ENCODE measurements at places on chromosomes 5 and 9. TPM values are rescaled to one million over a fixed set of nuclear protein-coding genes. Genes with fewer than 3 reads are reported as not detected.

DNA sequence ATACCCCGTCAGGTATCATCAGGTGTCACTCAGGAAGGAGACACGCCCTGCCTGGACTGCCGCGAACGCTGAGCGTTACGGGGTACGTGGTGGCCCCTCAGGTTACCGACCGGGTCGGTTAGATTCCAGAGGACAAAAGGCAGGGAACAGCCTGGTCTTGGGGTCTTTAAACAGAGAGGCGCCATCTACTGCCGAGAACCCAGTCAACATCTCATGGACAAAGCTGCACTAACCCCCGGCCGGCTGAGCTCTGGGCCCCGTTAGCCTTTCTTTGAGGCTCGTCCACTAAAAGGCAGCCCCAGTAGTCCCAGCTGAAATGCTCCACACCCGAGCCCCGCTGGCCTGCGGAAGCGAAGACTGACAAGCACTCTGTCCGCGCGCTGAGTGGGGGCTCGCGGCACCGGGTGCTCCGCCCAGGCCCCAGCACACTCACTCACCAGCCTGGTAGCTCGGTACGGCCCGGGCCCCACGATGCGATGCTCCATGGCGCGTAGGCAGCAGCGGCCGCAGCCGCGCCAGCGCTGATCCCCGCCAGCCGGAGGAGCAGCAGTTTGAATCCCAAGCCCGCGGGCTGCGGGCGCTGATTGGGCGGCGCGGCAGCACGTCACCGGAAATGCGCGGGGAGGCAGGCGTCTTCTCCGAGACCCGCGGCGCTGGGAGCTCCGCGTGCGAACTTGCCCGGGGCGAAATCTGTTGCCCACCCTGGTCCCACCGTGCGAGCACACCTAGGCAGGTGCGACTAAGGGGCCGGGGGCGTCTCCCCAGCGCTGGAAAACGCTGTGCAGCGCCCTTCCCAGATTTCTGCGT, at the start of gene DEPDC1B:
DEPDC1B (minus strand) TSS at position 558 of the 807 bp plus-strand sequence; CDS start at position 485, 73 bp downstream.
- DNase-seq: peak; percentile 93

DNA sequence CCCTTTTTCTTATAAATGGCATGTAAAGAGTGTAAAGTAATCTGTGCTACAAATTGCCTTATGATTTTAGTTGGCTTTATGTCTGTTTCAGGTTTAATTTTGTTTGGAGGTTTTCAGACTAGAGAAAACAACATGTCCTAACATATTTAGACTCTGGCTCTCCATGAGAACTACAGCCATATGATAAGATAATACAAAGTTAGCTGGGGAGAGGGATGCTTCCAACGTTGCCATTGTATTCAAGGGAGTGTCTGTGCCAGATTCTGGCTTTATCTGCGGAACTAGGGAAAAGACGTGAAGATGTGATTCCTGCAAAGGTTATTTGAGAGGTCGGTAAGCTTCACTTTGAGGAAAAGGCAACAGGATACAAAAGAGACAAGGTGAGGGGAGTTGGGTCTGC, 140.0 kb upstream of the OTULINL start:
- no peak for DNase-seq

DNA sequence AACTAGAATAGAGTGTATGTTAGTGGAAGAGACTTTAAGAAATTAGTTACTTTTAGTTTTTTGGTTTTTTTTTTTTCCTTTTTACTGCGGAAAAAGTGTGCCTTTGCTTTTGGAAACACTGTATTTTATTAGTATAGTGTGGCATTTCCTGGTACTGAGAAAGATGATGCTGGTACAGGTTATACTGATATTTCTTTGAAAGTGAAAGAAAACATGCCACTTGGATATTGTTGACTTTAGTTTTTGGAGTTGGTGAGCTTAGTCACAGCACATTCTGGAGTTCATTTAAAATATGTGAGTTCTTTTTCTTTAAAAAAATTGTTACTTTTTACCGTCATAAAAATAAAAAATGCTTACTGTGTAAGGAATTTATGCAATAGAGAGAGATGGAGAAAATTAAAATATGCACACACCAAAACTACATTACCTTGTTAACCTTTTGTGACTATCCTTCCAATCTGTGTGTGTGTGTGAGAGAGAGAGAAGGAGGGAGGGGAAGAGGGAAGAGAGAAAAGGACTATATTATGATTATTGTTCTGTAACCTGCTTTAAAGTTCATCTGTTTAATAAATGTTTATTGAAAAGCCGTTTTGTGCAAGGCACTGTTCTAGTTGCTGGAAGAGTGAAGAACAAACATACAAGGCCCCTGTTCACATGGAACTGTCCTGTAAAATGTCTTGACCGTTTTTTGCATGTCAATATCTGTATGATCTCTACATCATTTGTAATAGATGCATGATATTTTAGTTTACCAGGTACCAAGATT, 1.9 kb downstream of the UGCG start:
- no peak for DNase-seq

GRCh38 chr5:173217626-173218397, 17.2 kb downstream of the NKX2-5 start:
- DNase-seq: no peak

DNA sequence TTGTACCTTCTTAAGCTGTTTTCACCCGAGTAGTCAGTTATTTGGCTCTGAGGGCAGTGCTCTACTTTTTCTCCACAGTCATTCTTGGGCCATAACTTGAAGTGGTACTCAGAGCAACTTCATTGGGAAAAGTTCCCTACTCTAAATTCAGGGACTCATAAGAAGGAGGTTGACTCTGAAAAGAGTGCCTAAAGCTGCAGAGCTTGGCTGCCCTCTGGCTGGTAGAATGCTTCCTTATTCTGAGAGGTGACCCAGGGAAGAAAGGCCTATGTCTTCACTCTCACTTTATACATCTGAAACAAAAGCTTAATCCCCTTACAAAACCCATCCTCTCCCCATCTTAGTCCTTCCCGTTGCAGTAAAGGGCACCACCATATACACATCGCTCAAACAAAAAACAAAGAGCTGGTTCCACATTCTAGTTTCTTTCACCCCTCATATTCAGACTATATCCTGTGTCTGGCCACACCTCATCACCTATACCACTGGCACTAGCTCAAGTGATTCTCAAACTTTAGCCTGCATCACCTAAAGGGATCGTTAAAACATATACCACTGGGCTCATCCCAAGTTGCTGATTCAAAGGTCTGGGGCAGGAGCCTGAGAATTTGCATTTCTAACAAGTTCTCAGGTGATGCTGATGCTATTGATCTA, 7.9 kb downstream of the IGIP start:
- DNase-seq: no peak

DNA sequence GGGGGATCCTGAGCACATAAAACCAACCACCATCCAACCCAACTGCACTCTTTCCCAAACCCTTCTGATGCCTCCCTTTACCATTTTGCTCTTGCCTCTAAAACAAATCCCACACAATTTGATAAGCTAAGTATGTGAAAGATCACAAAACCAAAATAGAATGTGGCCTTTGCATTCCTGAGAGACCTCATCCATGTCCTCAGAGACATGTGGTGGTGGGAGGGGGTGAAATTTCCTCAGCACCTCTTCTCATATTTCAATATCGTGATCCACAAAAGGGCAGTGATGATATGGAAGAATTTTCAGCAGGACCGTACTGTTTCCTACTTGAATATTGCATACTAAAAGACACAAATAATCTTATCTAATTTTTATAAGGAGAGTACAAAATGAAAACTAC, 423.3 kb downstream of the TLE1 start:
- DNase-seq: no peak

DNA sequence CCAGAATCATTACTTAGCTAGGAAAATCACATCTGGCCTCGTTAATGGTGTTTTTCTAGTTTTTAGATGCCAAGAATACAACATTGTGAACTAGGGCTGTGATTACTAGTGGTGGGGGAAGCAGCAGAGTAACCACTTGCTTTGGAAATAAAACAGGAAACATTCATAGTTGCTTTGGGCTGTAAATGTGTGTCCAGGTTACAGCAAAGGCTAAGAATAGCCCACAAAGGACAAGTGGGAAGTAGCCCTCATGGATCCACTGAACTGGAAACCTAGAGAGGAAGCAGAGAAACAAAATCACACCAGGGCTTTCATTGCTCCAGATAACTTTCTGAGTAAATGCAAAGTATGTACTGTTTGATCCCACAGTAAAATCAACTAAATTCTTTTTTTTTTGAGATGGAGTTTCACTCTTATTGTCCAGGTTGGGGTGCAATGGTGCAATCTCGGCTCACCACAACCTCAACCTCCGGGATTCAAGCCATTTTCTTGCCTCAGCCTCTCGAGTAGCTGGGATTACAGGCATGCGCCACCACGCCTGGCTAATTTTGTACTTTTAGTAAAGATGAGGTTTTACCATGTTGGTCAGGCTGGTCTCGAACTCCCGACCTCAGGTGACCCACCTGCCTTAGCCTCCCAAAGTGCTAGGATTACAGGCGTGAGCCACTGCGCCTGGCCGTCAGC, 56.2 kb upstream of the TNFSF15 start:
- no peak for DNase-seq

DNA sequence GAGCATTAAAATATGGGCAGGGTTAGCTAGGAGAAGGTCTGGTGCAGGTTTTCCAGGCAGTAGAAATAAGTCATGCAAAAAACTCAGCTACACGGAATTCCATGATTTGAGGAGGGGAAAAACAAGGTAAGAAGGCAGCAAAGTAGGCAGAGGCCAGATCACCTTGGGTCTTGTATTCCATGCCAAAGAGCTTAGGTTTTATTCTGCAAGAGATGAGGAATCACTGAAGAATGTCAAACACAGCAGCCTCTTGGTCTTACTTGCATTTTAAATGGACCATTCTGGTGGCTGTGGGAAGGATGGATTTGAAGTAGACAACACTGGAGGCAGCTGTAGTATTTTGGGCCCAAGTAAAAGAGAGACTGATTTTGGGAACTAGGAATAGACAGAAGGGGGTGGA, 8.6 kb downstream of the TRPM3 start:
- no peak for DNase-seq

DNA sequence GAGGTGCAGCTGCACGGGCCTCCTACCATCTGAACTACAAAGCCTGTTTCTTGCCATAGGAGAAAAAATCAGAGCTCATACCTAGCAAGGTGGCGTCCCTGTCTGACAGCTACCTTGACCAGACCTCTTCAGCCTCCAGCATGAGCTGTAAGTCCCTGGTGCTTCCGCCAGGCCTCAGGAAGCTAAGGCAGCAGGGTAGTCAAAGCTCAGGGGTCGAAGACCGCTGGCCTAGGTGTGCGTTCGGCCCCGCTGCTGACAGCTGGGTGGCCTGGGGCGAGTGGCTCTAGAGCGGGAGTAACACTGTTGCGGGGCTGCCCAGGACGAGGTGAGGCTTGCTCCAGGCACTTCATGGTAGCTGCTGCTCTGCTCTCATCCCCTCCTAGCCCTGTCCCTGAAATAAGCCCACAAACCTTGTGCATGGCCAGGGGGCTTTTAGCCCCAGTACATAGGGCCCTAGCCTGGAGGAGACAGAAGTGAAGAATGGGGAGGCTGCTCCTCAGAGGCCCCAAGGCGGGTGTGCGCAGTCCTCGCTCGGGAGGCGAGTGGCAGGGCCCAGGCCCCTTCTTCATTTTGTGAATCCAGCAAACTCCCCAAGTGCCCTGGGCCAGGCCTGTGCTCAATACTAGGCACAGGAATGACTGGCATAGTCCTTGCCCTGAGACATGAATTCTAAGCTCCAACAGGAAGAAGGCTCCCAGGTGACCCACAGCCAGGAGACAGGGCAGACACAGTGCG, 5.4 kb downstream of the TOR2A start:
- no peak for DNase-seq

GRCh38 chr5:34736445-34737115, 80.5 kb downstream of the RAI14 start:
- no peak for DNase-seq

GRCh38 chr9:133509179-133510083, 15.3 kb downstream of the MYMK start:
- peak; percentile 16 for DNase-seq

- DNase-seq: no peak
These were observed 649 bp downstream of the CCDC187 start for GRCh38 chr9:136303066-136303824.

GRCh38 chr5:12865529-12865928, 961.3 kb upstream of the CTNND2 start:
- no peak for DNase-seq

GRCh38 chr5:2047341-2047927, 164.7 kb upstream of the IRX4 start:
- DNase-seq: no peak

KCNIP1 gene
- total RNA-seq: not detected

FOXD4 gene
- not detected for total RNA-seq

FOXD4L5 gene
- total RNA-seq: 0.07 TPM

MARVELD2 gene
- total RNA-seq: 0.40 TPM

GRXCR2 gene
- not detected for total RNA-seq

CER1 gene
- not detected for total RNA-seq

CAMLG gene
- total RNA-seq: 40.3 TPM

ZFP2 gene
- 0.27 TPM for total RNA-seq

PCDHB13 gene
- not detected for total RNA-seq
